D341Med (cell line): ENCODE measurements at places on chromosomes 5 and 9.

GRCh38 chr5:66326276-66326675 is 182.2 kb downstream of the SREK1 start:
- no peak for DNase-seq

GRCh38 chr9:123465304-123465703 is 109.3 kb downstream of the CRB2 start:
- DNase-seq = no peak

- no peak for DNase-seq
Measured at GRCh38 chr5:37875051-37875787, 35.4 kb upstream of the GDNF start.

- DNase-seq = no peak
Measured at GRCh38 chr9:96169484-96169883, 132.5 kb downstream of the HSD17B3 start.
